ENCODE measurements at places on chromosomes 11 and 22.

- DNase-seq = no peak
Measured at GRCh38 chr11:110242746-110243145, 53.7 kb downstream of the RDX start.

- no peak for DNase-seq
Measured at GRCh38 chr22:42365111-42365865, 66.9 kb downstream of the NFAM1 start.

GRCh38 chr11:8477151-8477550 is 116.9 kb downstream of the STK33 start:
- DNase-seq = no peak

GRCh38 chr11:43837879-43838278 is 42.8 kb upstream of the ALKBH3 start:
- DNase-seq = no peak

Measured in hematopoietic multipotent progenitor cell treated with erythropoietin and hydrocortisone succinate and interleukin-3 and kit ligand, for 17 days (in vitro differentiated cells).